ENCODE measurements at places on chromosomes 11 and 22. TPM values are rescaled to one million over a fixed set of nuclear protein-coding genes. Genes with fewer than 3 reads are reported as not detected.
A peak's percentile ranks its signal among the peaks of the same experiment; 100 is the strongest.

DNA sequence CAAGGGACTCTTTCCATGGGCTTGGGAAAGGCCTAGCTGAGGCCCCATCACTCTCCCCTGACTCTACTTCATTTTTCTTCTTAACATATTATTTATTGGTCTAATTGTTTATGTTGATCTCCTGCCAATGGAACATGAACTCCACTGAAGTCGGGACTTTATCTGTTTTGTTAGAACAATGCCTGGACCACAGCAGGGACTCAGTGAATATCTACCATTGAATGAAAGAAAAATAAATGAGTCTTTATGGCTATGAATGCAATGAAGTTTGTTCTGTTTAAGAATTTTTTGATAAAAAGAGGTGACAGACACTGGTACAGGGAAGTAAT lies 112.3 kb downstream of the ADAMTS15 start:
- H3K4me1 ChIP-seq = no peaks in the 10 kb centered on the region
- H3K27me3 ChIP-seq = no peaks in the 10 kb centered on the region
- H3K27ac ChIP-seq = no peak overlapping the region
- no peak overlapping the region for H3K4me3 ChIP-seq

GRCh38 chr11:74142624-74143023 lies 28.2 kb downstream of the C2CD3 start:
- H3K36me3 ChIP-seq = no peaks in the 10 kb centered on the region
- peaks cover 15% of the 10 kb centered on the region for H3K4me1 ChIP-seq
- H3K27me3 ChIP-seq = no peaks in the 10 kb centered on the region
- no peak overlapping the region for H3K4me3 ChIP-seq
- H3K27ac ChIP-seq = no peak overlapping the region
- DNase-seq = no peak

GRCh38 chr11:110710628-110711381 lies 1.4 kb downstream of the ARHGAP20 start:
- no peak overlapping the region for H3K27ac ChIP-seq
- no peaks in the 10 kb centered on the region for H3K27me3 ChIP-seq
- peaks cover 42% of the 10 kb centered on the region for H3K4me1 ChIP-seq
- peak overlapping the region; percentile 73 for H3K4me3 ChIP-seq
- peak; percentile 51 for DNase-seq

- no peaks in the 10 kb centered on the region for H3K36me3 ChIP-seq
- H3K27ac ChIP-seq = no peak overlapping the region
Measured at GRCh38 chr11:130728185-130729180, 187.8 kb downstream of the SNX19 start.

- H3K36me3 ChIP-seq = peaks cover 84% of the 10 kb centered on the region
- peak overlapping the region; percentile 85 for H3K27ac ChIP-seq
- peaks cover 16% of the 10 kb centered on the region for H3K4me1 ChIP-seq
- no peak overlapping the region for H3K4me3 ChIP-seq
- no peaks in the 10 kb centered on the region for H3K27me3 ChIP-seq
Measured at GRCh38 chr22:23263651-23264555, 83.6 kb downstream of the BCR start.

- DNase-seq = no peak
- H3K4me1 ChIP-seq = no peaks in the 10 kb centered on the region
- H3K27ac ChIP-seq = no peak overlapping the region
- peaks cover 10% of the 10 kb centered on the region for H3K36me3 ChIP-seq
- no peaks in the 10 kb centered on the region for H3K27me3 ChIP-seq
- H3K4me3 ChIP-seq = no peak overlapping the region
Measured at GRCh38 chr22:35552196-35552842, 11.7 kb downstream of the RASD2 start.

Gene GGTLC3
- not detected for total RNA-seq

Gene TRIM48
- not detected for total RNA-seq
